IMR-90 (cell line): ENCODE measurements at places on chromosomes 5 and 9. TPM values are rescaled to one million over a fixed set of nuclear protein-coding genes. Genes with fewer than 3 reads are reported as not detected.

DNA sequence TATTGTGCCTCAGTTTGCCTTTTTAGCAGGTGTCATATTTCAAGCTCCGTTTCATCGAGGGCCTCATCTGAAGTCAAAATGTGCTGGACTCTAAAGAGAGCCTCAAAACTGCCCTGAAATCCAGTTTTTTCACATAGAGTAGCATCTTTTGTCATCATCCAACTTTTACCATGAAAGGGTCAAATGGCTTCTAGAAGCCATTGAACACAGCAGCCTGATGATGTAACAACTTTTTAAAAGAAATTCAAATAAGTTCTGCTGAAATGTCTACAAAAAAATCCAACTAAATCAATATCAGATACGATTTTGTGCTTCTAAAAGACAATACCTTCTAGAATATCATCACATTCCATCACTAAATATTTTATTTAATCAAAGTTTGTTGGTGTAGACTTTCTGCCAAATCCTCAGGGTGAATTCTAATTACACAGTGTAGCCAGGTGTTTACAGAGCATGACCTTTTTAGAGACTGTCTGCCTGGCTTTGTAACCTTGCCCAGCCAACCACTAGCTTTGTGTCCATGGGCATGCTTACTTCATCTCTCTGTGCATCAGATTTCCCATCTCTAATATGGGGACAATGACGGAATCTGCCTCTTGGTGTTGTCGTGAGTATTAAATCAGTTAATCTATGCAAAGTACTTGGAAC lies 505.0 kb downstream of the EBF1 start:
- no peaks in the 10 kb centered on the region for H3K4me1 ChIP-seq
- no peak overlapping the region for H3K27ac ChIP-seq
- H3K4me3 ChIP-seq = no peak overlapping the region

DNA sequence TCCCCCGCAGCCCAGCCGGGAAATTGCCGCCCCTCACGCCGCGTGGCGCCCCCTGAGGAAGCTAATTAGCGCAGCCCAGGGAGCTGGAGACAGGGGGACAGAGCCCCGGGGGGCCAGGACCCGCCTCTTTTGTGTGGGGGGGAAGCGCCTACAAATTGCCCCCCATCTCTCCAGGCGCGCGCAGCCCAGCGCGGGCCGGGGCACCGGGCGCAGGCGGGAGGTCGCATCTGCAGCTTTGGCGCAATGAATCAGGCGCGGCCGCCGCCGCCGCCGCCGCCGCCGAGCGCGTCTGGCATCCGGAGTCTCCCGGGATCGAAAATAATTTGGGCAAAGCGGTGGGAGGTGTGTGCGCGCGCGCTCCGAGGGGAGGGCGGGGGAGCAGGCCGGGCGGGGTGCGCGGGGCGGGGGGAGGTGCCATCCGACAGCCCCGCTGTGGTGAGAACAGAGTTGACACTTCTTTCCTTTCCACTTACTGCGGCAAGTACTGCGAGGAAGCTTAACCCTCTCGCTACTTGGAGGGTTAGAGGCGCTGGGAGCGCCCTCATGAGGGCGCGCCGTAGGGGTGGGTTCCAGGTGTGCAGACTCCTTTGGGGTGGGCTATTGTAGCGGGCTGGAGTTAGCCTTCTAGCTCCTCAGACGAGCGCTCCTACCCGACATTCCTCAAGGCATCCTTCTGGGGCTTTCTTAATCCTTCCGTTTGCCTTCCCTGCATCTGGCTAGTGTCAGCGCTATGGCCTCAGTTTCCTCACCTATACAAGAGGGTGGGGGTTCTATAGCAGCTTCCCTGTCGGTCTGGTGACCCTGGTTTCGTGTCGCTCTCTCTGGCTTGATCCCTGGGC lies 63.1 kb downstream of the CXXC5 start:
- no peak overlapping the region for H3K27ac ChIP-seq
- peak; percentile 28 for DNase-seq
- peaks cover 5% of the 10 kb centered on the region; the same call in 1 of the 2 replicates for H3K4me1 ChIP-seq
- H3K36me3 ChIP-seq = no peaks in the 10 kb centered on the region
- H3K4me3 ChIP-seq = peak overlapping the region; percentile 41

DNA sequence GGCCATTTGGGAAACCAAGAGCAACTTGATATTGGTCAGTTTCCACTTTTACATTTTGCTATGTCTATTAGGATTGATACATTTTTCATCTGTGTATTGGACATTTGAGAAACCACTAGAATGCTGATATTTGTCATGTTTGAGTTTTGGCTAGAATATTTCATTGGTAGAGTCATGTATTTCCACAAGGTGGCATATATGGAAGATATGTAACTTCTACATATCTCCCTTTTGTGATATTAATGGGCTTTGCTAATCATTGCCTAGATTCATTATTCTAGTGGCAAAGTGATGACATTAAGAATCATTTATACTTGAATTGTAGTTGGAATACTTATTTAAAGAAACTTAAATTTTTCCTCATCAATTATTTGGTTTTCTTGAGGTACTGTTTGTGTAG lies 692.9 kb upstream of the EDIL3 start:
- no peaks in the 10 kb centered on the region for H3K4me1 ChIP-seq
- no peak for DNase-seq
- no peaks in the 10 kb centered on the region for H3K36me3 ChIP-seq
- no peaks in the 10 kb centered on the region for H3K27me3 ChIP-seq

GRCh38 chr5:54440456-54440893 lies 15.0 kb upstream of the HSPB3 start:
- DNase-seq = no peak
- H3K4me1 ChIP-seq = no peaks in the 10 kb centered on the region
- no peak overlapping the region for H3K27ac ChIP-seq
- peaks cover 21% of the 10 kb centered on the region for H3K27me3 ChIP-seq
- no peak overlapping the region for H3K4me3 ChIP-seq

DNA sequence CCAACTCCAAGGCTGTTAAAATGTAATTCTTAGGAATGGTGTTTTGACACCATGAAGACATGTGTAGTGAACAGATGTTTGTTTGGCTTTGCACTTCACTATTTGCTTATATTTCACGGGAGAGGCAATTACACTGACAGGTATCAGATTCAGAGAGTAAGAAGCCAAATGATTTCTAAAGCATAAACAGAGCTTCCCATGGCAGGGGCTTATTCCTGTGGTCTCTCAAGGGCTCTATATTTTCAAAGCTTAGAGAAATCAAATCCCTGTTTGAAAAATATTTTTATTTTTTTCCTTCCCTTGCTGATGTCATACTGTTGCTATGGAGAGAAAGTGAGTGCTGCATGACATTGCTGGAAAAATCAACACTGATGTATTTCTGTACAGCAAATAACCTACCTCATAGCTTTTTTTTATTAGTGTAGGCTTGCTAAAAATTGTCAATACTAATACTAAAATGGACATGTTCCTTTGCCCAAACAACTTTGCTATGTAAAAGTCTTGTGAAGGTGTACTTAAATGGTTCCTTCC lies 161.4 kb downstream of the GIN1 start:
- peak; percentile 66 for DNase-seq
- H3K27ac ChIP-seq = no peak overlapping the region
- H3K4me1 ChIP-seq = peaks cover 4% of the 10 kb centered on the region; the same call in 1 of the 2 replicates
- H3K36me3 ChIP-seq = peaks cover 5% of the 10 kb centered on the region

DNA sequence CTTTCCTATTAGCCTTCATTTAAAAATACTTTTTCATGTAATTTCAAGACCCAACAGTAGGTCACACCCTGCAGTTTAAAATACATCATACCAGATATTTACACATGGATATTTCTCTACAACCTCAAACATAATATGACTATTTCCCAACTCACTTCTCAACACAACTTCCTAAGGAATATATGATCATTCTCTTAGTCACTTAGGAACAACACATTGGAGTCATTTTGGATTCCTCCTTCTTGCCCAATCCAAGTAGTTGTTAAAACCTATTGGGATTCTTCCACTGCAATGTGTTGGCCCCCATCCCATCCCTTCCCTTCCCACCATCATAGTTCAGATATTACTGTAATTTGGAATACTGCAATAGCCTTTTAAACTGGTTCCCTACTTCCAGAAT lies 145.5 kb downstream of the DCP2 start:
- H3K27ac ChIP-seq = no peak overlapping the region
- no peak overlapping the region for H3K4me3 ChIP-seq
- no peaks in the 10 kb centered on the region for H3K27me3 ChIP-seq

- H3K27me3 ChIP-seq = no peaks in the 10 kb centered on the region
- H3K36me3 ChIP-seq = no peaks in the 10 kb centered on the region
Measured at GRCh38 chr9:18114559-18115475, 359.1 kb upstream of the ADAMTSL1 start.

DNA sequence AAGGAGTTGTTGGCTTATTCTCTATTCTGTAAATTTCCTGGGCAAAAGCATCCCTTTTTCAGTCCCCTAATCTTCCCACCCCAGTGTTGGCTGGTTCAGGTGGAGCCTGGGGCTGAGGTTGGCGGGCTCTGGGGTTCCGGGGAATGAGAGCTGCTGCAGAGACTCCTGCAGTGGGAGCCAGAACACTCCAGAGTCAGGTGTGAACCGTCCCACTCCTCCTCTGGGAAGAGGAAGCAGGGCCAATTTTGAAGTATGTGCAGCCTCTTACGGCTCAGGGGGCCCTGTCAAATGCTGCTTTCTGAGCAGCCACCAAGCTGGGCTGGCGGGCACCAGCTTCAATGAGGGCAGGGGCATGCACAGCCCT lies 42.8 kb downstream of the JADE2 start:
- no peak for DNase-seq
- H3K27ac ChIP-seq = no peak overlapping the region; the same call in 1 of the 2 replicates
- peaks cover 73% of the 10 kb centered on the region for H3K36me3 ChIP-seq
- H3K27me3 ChIP-seq = no peaks in the 10 kb centered on the region

GRCh38 chr5:65927503-65928321 lies 1.3 kb downstream of the ERBIN start:
- peak; percentile 72 for DNase-seq
- H3K36me3 ChIP-seq = peaks cover 5% of the 10 kb centered on the region
- no peaks in the 10 kb centered on the region for H3K27me3 ChIP-seq
- peaks cover under 1% of the 10 kb centered on the region; the same call in 1 of the 2 replicates for H3K4me1 ChIP-seq

DNA sequence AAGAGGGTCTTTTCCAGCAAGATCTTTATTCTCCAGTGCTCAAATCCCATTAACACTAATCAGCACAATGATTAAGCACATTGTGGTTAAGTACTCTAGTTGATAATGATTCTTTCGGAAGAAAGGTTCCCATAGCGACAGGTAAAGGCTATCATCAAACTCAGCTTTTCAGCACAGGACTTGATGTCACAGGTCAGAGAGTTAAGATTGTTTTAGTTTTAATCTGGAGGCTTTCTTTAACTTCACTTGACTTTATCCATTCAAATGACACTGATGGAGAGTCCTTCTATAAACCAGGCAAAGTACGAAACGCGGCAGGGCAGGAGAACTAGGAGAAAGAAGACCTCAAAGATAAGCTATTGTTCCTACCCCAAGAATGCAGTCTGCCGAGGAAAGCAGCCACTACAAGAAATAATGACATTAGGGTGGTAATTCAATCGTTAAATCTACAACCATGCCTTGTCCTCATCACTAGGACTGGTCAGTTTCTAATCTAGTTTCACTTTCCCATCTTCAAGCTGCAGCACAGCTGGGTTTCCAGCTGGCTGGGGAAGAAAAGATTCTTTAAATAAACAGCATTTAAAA lies 4.6 kb downstream of the NRG2 start:
- H3K4me1 ChIP-seq = no peaks in the 10 kb centered on the region; the same call in 1 of the 2 replicates
- H3K4me3 ChIP-seq = peak overlapping the region; percentile 100
- H3K27ac ChIP-seq = no peak overlapping the region

DNA sequence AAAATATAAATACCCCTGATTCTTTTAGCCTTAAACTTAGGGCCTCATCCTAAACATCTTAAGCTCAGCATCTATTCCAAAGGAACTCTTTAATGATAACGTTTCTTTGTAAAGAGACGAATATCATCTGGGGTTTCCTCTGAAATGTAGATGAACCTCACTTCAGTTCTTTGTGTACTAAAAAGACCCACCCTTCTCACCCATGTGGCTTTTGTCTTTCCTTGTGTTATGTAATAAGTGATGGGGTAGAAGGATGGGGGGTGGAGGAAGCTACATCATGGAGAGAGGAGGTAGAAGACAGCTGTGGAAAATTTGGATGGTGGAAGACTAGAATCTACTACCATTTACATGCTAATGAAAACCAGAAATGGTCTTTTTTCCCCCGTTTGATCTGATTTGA lies 111.0 kb downstream of the NDUFS4 start:
- no peaks in the 10 kb centered on the region for H3K36me3 ChIP-seq
- no peak overlapping the region for H3K4me3 ChIP-seq
- H3K27ac ChIP-seq = no peak overlapping the region
- no peaks in the 10 kb centered on the region for H3K4me1 ChIP-seq
- no peaks in the 10 kb centered on the region for H3K27me3 ChIP-seq

GRCh38 chr5:6250121-6250520 lies 128.2 kb downstream of the MED10 start:
- H3K36me3 ChIP-seq = no peaks in the 10 kb centered on the region
- no peak overlapping the region for H3K4me3 ChIP-seq
- no peak for DNase-seq
- no peak overlapping the region for H3K27ac ChIP-seq
- no peaks in the 10 kb centered on the region for H3K27me3 ChIP-seq
- H3K4me1 ChIP-seq = no peaks in the 10 kb centered on the region

DNA sequence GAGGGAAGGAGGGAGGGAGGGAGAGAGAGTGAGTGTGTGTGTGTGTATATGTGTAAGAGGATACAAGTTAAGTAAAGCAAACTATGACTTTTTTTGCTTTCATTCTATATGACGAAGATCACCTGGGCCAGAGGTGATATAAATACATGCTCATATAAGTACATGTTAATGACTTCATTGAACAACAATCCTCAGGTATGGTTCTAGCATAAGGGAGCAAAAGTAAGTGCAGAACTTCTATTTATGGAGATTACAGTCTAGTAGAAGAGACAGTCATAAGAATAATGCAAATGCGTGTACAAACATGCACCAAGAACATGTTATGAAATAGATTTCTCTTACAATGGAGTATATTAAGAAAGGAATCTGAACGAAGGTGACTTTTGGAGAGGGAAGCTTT lies 1804.0 kb downstream of the MAT2B start:
- H3K36me3 ChIP-seq = no peaks in the 10 kb centered on the region
- DNase-seq = no peak
- H3K27me3 ChIP-seq = no peaks in the 10 kb centered on the region

- no peak overlapping the region for H3K4me3 ChIP-seq
- peak; percentile 57 for DNase-seq
- no peaks in the 10 kb centered on the region for H3K27me3 ChIP-seq
- H3K4me1 ChIP-seq = peaks cover 6% of the 10 kb centered on the region
- peak overlapping the region; percentile 57 for H3K27ac ChIP-seq
Measured at GRCh38 chr9:123036893-123037545, 3.6 kb downstream of the GPR21 start.

DNA sequence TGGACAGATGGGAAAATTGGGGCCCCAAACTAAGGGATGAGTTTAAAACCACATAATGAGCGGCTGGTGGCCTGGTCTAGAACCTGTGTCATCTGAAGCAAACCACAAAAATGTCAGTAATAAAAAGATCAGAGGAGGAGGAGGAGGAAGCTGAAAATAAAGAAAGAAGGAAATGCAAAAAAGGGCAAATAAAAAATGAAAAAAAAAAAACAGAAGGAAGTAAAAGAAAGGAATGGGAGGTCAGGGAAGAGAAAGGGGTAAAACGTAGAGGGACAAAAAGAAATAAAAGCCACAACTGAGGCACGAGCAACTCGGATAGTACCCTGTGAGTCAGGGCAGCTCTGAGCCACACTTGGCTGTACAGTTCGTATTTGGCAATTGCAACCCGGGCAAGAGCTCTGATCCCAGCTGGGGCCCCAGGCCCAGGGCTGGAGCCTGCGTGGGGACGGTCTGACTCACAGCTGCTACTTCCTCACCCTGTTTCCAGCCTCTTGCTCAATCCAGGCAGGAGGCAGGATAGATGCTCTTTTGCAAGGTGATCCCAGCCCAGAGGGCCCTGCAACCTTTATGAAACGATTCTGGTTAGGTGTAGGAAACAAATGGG lies 137.9 kb upstream of the TRIM32 start:
- peak overlapping the region; percentile 35; the same call in 1 of the 2 replicates for H3K27ac ChIP-seq
- peak; percentile 97 for DNase-seq
- peaks cover 20% of the 10 kb centered on the region for H3K4me1 ChIP-seq
- no peak overlapping the region for H3K4me3 ChIP-seq

CDH6 gene
- 211 and 232 TPM in 2 replicates for total RNA-seq

FCN2 gene
- not detected in 2 replicates for total RNA-seq

ABO gene
- not detected in 2 replicates for total RNA-seq
